Endothelial cell (in vitro differentiated cells): ENCODE measurements at places on chromosomes 11 and 22. TPM values are rescaled to one million over a fixed set of nuclear protein-coding genes. Genes with fewer than 3 reads are reported as not detected.

Gene TMA7B
- 1.0 TPM for total RNA-seq

DNA sequence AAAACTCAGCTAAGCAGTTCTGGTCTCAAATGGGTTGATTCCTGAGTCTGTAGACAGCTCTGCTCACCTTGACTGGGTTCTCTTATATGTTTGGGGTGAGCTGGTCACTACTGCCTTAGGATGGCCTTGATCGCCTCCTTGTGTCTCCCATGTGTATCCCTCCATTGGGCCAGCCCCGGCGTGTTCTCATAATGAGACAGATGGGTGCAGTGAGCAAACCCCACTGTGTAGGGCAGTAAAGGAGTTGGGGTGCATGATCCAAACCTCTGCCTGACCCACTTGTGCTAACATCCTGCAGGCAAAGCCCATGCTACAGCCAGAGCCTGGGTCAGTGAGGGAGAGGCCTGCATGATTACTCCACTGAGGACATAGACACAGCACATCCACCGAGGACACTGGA, 657.6 kb downstream of the BRD1 start:
- H3K4me1 ChIP-seq = no peaks in the 10 kb centered on the region
- no peaks in the 10 kb centered on the region for H3K36me3 ChIP-seq
- no peak for DNase-seq
- no peak overlapping the region for H3K4me3 ChIP-seq
- H3K27ac ChIP-seq = no peak overlapping the region

DNA sequence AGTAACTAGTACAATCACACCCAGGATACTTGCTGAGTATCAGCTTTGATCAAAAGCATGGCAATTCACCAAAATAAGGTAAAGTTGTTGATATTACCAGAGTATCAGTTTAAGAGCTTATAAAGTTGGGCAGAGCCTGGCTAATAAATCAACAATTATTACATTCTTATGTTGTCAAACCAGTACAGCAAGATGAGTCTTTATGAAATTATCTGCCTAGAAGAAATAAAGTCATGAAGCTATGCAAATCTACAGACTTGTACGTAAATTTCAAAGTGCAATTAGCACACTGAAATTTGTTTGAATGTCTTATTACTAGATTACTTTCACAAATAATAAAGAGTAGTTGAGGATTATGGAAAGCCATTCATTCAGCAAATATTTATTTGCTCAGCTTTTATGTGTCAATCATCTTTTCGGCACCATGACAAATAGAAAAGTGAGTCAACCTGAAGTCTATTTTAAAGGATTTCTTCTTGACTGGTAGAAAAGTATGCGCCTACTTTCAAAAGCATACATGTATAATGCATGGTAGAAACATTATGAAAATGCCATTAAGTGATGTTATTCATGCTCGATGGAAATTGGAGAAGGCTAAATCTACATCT, 5.0 kb upstream of the ANO3 start:
- no peaks in the 10 kb centered on the region for H3K36me3 ChIP-seq
- DNase-seq = no peak
- H3K27ac ChIP-seq = no peak overlapping the region

DNA sequence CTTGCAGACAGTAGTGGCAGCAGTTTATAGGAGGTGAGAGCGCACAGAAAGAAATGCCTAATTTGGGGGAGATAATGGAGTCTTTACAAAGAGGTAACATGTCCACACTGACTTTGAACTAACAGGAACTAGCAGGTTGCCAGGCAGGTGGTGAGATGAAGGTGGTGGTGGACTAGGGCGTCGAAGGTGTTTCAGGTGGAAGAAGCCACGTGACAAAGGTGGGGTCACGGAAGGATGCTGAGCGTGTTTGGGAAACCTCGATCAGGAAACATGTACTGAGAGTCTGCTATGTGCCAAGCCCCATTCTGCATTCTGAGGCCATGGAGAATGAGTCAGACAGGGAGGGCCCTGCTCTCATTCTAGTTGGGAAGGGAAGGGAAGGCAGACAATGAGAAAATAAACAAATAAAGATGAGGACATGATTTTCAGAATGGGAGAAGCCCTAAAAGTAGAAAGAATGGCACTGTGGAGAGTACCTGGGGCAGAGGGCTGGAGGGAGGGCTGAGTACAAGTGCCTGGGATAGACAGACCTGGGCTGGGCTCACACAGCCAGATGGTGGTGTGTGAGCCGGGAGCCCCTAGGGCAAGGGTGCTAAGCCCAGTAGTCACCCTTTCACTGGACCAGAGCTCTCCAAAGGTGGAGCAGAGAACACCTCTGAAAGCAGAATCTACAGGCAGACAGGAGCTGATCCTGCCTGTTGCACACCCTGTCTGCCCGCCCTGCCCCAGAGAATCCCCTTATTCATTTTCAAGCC, 16.2 kb upstream of the NNMT start:
- H3K27me3 ChIP-seq = peaks cover 3% of the 10 kb centered on the region
- no peaks in the 10 kb centered on the region for H3K36me3 ChIP-seq
- H3K27ac ChIP-seq = no peak overlapping the region

- H3K4me1 ChIP-seq = no peaks in the 10 kb centered on the region
- DNase-seq = no peak
- H3K36me3 ChIP-seq = peaks cover 14% of the 10 kb centered on the region
- no peak overlapping the region for H3K27ac ChIP-seq
- no peak overlapping the region for H3K4me3 ChIP-seq
Measured at GRCh38 chr11:18771266-18772035, 20.1 kb downstream of the PTPN5 start.
